ENCODE measurements at places on chromosomes 6 and 20. TPM values are rescaled to one million over a fixed set of nuclear protein-coding genes. Genes with fewer than 3 reads are reported as not detected.
A peak's percentile ranks its signal among the peaks of the same experiment; 100 is the strongest.

Gene UBE3D
- polyA plus RNA-seq, result 6.0 TPM

Gene PRDM13
- not detected for polyA plus RNA-seq

Gene IFT52
- 30.6 TPM for polyA plus RNA-seq

Gene SNAI1
- 0.17 TPM for polyA plus RNA-seq

Gene TNFRSF6B
- polyA plus RNA-seq, result not detected

Gene TRIM10
- polyA plus RNA-seq, result not detected

Gene NRSN1
- polyA plus RNA-seq, result not detected

- no peaks in the 10 kb centered on the region for H3K27me3 ChIP-seq
- H3K4me1 ChIP-seq, result no peaks in the 10 kb centered on the region
- peaks cover 9% of the 10 kb centered on the region for H3K36me3 ChIP-seq
- no peak overlapping the region for H3K27ac ChIP-seq
Observed at GRCh38 chr6:145898376-145898775, 65.8 kb downstream of the SHPRH start.

GRCh38 chr20:53579581-53580375 is 13.9 kb downstream of the ZNF217 start:
- H3K4me1 ChIP-seq, result peaks cover 97% of the 10 kb centered on the region
- H3K27me3 ChIP-seq, result no peaks in the 10 kb centered on the region
- peak; percentile 52 for DNase-seq
- H3K4me3 ChIP-seq, result peak overlapping the region; percentile 79
- H3K27ac ChIP-seq, result peak overlapping the region; percentile 68
- peaks cover 42% of the 10 kb centered on the region for H3K36me3 ChIP-seq

DNA sequence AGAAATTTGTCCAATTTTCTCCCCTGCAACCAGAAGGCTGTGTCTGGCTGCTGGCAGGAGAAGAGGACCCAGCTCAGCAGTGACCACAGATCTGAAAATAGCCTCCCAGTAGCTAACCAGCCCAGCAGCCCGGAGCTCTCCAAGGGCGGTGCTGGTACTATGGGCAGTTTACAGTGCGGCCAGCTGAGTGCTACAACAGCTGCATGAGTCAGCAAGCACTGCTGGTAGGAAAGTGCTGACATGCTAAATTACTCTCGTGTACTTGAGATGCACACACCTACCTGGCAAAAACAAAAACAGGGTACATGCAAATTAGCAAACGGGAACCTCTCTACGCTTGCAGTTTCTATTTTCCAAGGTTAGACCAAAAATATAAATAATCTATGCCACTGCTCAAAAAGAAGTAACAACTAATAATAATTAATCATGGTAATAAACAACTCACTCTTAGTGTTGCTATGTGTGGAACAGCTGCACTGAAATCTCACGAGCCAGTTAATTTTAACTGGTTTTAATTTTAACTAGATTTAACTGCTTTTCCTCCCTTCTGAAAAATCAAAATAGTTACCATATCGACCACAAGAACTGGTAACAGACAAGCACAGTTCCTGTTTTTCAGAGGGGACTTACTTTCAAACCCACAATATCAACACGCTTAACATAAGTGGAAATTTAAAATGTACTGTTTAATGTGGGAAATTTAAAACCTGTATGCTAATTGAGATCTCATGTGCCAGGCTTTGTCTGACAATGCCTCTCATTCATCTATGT is 10.8 kb downstream of the BACH2 start:
- peak; percentile 73 for DNase-seq
- H3K36me3 ChIP-seq, result no peaks in the 10 kb centered on the region
- H3K27ac ChIP-seq, result peak overlapping the region; percentile 46
- H3K4me3 ChIP-seq, result peak overlapping the region; percentile 58
- peaks cover 32% of the 10 kb centered on the region for H3K4me1 ChIP-seq

GRCh38 chr6:168058691-168059551 is 20.1 kb downstream of the FRMD1 start:
- H3K36me3 ChIP-seq, result no peaks in the 10 kb centered on the region
- no peaks in the 10 kb centered on the region for H3K4me1 ChIP-seq
- H3K27ac ChIP-seq, result no peak overlapping the region

GRCh38 chr6:160315310-160315709 is 32.9 kb upstream of the SLC22A3 start:
- no peak for DNase-seq
- H3K27ac ChIP-seq, result no peak overlapping the region
- H3K27me3 ChIP-seq, result no peaks in the 10 kb centered on the region
- H3K4me3 ChIP-seq, result no peak overlapping the region

DNA sequence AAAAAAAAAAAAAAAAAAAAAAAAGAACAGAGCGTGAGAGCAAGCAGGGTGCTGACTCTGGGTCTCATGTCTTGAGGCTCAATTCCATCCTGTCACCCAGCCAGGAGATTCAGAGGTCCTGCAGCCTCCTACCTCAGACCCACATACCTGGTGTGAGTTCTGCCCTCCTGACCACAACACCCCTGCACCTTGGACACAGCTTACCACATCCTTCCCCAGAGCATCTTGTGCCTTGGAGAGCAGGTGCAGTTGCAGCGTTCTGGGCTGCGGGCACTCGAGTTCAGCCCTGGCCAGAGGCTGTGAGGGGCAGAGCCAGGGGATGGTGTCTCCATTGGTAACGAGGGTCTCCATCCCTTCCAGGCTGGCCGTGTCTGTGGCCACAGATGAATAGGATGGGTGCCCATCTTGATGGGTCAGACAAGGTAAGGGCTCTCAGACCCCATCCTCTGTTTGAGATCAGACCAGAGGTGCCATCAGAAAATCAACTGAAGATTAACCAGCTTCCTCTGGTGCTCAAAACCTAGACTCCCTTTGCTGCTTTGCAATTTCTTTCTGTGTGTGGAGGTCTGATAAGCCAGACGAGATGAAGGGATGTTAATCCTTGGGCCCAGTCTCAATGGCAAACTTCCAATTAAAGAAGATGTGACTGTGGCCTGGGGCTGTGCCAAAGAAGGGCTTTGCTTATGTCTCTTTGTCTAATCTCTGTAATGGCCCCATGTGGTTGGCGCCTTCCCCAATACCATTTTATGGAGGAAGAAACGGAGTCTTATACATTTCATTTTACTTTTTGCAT is 14.7 kb upstream of the ZNF831 start:
- H3K4me3 ChIP-seq, result peak overlapping the region; percentile 43
- peaks cover 90% of the 10 kb centered on the region for H3K4me1 ChIP-seq
- peak overlapping the region; percentile 93 for H3K27ac ChIP-seq
- DNase-seq, result peak; percentile 44
- no peaks in the 10 kb centered on the region for H3K36me3 ChIP-seq

GRCh38 chr6:4435981-4436445 is 300.6 kb upstream of the ECI2 start:
- no peak overlapping the region for H3K27ac ChIP-seq
- H3K4me1 ChIP-seq, result no peaks in the 10 kb centered on the region
- H3K27me3 ChIP-seq, result no peaks in the 10 kb centered on the region
- DNase-seq, result no peak
- H3K4me3 ChIP-seq, result no peak overlapping the region

- no peaks in the 10 kb centered on the region for H3K36me3 ChIP-seq
- DNase-seq, result no peak
- no peak overlapping the region for H3K4me3 ChIP-seq
- no peak overlapping the region for H3K27ac ChIP-seq
Observed at GRCh38 chr6:127457456-127458064, 1.6 kb downstream of the KIAA0408 start.

GRCh38 chr6:109316909-109317308 is 65.4 kb downstream of the CD164 start:
- H3K27me3 ChIP-seq, result no peaks in the 10 kb centered on the region
- DNase-seq, result no peak
- H3K4me1 ChIP-seq, result no peaks in the 10 kb centered on the region
- H3K4me3 ChIP-seq, result no peak overlapping the region
- no peaks in the 10 kb centered on the region for H3K36me3 ChIP-seq

- no peaks in the 10 kb centered on the region for H3K27me3 ChIP-seq
- H3K36me3 ChIP-seq, result no peaks in the 10 kb centered on the region
- no peak overlapping the region for H3K4me3 ChIP-seq
Observed at GRCh38 chr6:138970159-138970558, 17.9 kb downstream of the REPS1 start.

DNA sequence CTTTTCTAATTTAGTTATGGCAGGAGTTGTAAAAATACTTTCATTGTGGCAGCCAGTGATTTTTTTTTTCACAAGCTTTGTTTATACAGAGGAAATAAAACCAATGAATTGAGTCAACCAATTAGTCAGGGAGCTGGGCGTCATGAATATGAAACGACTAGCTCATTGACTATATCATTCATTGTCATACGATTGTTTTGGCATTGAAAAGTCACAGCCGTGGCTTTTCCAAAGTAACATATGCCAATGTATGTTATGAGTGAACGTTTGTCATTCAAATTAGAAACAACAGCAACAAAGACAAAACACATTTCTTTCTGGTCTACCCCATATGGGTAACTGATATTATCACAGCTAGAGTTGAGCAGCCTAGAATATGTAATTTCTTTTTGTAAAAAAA is 810.6 kb downstream of the EPHA7 start:
- H3K4me1 ChIP-seq, result no peaks in the 10 kb centered on the region
- DNase-seq, result no peak
- no peak overlapping the region for H3K27ac ChIP-seq
- H3K4me3 ChIP-seq, result no peak overlapping the region
- no peaks in the 10 kb centered on the region for H3K36me3 ChIP-seq

DNA sequence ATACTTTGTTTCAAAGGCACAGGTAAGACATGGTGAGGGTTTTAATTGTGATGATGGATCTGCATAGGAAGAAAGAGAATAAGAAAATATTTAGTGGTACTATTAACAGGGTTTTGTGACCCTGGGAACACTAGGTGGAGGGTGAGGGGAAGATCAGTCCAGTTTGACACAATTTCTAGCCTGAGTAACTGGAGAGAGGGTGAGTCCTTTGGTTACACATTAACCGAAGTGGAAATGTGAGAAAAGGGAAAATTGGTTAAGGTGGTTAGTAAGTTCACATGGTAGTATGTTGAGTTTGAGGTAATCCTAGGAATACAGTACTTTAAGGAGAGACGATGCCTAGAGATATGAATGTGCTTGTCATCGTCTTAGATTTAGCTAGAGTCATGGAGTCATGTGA is 54.8 kb upstream of the POU3F2 start:
- no peak for DNase-seq
- no peaks in the 10 kb centered on the region for H3K36me3 ChIP-seq
- no peak overlapping the region for H3K4me3 ChIP-seq
- H3K27me3 ChIP-seq, result no peaks in the 10 kb centered on the region

GRCh38 chr6:162864911-162865310 is 137.1 kb downstream of the PACRG start:
- H3K4me3 ChIP-seq, result no peak overlapping the region
- H3K36me3 ChIP-seq, result no peaks in the 10 kb centered on the region

DNA sequence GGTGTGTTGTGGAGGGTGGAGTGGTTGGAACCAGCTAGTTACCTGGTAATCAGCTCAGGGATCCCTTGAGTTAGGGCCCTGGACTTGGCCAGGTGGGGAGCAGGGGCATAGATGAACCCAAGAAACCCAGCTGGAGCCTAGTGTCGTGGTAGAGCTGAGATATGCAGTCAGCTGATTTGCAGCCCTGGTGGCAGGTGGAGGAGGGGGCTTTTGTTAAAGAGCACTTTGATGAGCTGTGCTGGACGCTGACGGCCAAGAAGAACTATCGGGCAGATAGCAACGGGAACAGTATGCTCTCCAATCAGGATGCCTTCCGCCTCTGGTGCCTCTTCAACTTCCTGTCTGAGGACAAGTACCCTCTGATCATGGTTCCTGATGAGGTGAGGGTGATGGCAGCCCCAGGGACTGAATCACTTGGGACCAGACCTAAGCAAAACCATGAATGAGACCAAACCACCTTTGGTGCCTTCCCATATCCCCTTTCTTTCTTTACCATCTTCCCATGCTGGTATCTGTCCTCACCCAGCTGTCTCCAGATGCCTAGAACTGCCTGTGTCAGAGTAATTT is 12.7 kb downstream of the DEF6 start:
- H3K27ac ChIP-seq, result peak overlapping the region; percentile 78
- H3K27me3 ChIP-seq, result no peaks in the 10 kb centered on the region
- DNase-seq, result no peak
- peaks cover 15% of the 10 kb centered on the region for H3K36me3 ChIP-seq
- peaks cover 92% of the 10 kb centered on the region for H3K4me1 ChIP-seq
- H3K4me3 ChIP-seq, result peak overlapping the region; percentile 0

GRCh38 chr6:105797983-105798453 is 288.1 kb upstream of the PRDM1 start:
- no peak for DNase-seq
- no peaks in the 10 kb centered on the region for H3K36me3 ChIP-seq
- H3K4me3 ChIP-seq, result no peak overlapping the region
- peaks cover 7% of the 10 kb centered on the region for H3K4me1 ChIP-seq
